ENCODE measurements at places on chromosomes 1 and 21.

- DNase-seq = no peak
Measured at GRCh38 chr1:2271841-2272655, 43.9 kb downstream of the SKI start.

DNA sequence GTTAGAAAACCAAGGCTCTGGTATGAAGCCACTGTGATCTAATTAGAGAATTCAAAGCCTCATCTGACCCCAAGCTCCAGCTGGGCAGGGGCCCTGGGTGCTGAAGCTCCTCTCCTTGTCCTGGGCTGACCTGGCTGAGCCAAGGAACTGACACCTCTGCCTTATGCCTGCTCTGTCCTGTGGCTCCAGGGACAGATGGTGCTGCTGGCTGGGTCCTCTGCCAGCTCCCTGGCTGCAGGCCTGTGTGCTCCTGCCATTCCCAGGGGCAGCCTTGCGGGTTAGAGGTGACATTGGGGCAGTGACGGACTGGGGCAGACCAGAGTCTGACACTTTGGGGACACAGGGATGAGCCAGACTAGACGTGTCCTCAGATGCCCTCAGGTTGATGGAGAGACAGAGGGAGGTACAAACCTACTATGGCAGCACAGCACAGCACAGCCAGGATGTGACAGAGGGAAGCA, 11.8 kb downstream of the ACOT11 start:
- no peak for DNase-seq

DNA sequence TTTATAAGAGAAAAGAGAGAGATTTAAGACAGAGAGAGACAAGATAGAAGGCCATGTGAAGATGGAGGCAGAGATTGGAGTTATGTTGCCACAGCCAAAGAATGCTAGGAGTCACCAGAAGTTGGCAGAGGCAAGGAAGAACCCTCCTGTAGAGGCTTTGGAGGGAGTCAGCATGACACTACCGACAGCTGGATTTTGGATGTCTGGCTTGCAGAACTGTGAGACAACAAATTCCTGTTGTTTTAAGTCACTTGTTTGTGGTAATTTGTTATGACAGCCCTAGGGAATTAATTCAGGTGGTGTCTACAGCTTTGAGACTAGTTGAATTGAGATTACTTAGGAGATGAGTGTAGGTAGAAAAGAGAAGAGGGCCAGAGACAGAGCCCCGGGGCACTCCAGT, 158.5 kb downstream of the DNM3 start:
- DNase-seq = no peak

- no peak for DNase-seq
Measured at GRCh38 chr1:112701227-112702066, 5.5 kb downstream of the RHOC start.

GRCh38 chr1:115237023-115237422, 101.0 kb downstream of the NGF start:
- DNase-seq = no peak

- no peak for DNase-seq
Measured at GRCh38 chr1:56363007-56363770, 216.2 kb downstream of the PLPP3 start.

GRCh38 chr1:181104042-181104789, 15.7 kb downstream of the IER5 start:
- no peak for DNase-seq

- no peak for DNase-seq
Measured at GRCh38 chr21:29712818-29713217, 227.0 kb downstream of the GRIK1 start.

DNA sequence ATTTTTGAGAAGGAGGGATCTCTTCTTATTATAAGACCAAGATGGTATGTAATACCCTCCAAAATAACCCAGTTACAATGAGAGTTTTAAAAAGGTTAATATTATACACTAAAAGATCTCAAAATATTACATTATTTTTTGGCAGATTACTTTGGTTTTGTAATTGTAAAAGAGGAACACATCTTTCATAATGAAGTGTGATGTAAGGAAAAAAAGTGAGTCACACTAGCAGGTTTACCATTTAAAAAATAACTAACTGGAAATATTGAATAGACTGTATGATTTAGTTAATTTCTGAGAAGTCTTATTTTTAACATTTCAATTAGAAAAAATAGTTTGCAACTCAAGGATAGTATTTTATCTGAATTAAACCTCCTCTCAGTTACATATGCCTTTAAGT, 1.1 kb downstream of the F5 start:
- no peak for DNase-seq

GRCh38 chr1:34547046-34547674, 207.7 kb upstream of the GJB5 start:
- no peak for DNase-seq

- no peak for DNase-seq
Measured at GRCh38 chr1:161730050-161730564, 8.8 kb downstream of the FCRLB start.

DNA sequence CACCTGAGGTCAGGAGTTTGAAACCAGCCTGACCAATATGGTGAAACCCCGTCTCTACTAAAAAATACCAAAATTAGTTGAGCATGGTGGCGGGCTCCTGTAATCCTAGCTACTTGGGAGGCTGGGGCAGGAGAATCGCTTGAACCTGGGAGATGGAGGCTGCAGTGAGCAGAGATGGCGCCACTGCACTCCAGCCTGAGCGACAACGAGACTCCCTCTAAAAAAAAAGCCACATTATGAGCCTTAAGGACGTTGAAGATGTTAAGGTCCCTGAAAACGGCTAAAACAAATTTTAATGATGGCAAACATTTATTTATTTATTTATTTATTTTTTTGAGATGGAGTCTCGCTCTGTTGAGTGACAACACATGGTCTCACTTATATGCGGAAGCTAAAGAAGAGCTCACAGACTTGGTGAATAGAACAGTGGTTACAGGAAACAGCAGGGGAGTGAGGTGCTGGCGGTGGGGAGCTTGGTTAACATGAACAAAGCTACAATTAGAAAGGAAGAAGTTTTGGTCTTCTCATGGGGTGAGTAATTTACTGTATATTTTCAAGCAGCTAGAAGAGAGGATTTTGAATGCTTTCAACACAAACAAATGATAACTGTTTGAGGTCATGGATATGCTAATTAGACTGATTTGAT, 47.1 kb downstream of the TCP10L start:
- no peak for DNase-seq

GRCh38 chr1:18481190-18481920, 625 bp downstream of the KLHDC7A start:
- no peak for DNase-seq

DNA sequence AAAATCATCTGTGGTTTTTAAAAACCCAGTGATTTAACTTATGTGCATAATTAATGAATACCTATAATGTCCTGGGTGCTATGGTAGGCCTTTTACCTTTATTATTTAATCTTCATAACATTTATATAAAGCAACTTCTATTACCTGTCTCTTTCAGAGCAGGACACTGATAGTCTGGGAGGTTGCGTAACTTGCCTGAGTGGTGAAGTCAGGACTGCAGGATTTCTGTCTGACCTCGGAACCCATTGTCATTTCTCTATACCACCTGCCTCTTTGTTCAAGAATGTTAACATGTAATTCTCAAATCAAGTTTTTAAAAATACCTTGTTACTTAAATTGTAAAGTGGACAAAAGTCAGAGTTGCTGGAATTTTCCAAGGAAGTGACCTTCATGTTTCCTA, 41.0 kb upstream of the BACH1 start:
- DNase-seq = no peak

- DNase-seq = no peak
Measured at GRCh38 chr1:165737196-165737595, 31.5 kb downstream of the TMCO1 start.

DNA sequence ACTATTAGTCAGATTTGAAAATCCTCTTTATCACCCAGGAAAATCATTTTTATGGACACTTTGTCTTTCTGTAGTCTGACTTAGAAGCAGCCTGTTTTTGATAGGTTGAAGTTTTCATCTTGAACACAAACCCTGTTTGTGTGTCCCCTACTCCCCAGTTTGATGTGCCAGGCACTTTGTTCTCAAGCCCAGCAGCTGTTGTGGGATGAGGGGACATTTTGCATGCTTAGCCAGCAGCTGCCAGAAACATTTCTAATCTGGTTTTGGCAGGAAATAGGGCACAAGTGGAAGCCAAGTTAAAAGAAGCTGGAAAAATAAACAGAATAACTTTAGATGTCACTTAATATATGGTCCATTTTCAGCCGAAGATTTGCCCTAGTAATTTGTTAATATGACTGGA, 29.9 kb downstream of the ACTN2 start:
- DNase-seq = no peak

GRCh38 chr1:178101654-178102053, 7.8 kb downstream of the RASAL2 start:
- DNase-seq = no peak

DNA sequence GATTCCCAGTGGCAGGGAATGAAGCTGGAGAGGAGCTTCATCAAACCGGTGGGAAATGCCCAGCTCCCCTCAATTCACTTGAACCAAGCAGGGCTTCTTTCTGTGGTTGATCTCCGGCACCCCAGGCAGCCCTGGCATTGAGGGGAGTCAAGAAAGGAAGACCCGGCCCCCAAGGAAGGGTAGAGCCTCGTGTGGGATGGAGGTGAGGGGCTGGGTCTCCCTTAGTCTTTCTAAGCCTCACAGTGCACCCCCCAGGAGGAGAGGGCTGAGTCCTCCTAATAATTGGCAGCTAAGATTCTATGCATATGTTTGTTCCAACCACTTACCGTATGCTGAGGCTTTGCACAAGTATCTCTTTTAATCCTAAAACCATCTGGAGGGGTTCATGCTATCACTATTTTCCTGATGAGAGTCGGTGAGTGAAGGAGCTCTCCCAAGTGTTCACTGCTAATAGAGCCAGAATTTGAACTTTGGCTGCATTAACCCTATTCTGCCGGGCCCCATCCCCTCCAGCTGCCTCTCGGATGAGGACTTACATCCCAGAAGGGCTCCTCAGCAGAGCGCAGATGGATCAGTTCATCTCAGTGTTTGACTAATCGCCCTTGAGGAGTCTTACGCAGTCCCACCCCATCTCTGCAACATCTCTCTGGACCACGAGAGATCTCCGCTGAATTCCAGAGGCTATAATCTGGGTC, 33.1 kb upstream of the TMEM51 start:
- no peak for DNase-seq

DNA sequence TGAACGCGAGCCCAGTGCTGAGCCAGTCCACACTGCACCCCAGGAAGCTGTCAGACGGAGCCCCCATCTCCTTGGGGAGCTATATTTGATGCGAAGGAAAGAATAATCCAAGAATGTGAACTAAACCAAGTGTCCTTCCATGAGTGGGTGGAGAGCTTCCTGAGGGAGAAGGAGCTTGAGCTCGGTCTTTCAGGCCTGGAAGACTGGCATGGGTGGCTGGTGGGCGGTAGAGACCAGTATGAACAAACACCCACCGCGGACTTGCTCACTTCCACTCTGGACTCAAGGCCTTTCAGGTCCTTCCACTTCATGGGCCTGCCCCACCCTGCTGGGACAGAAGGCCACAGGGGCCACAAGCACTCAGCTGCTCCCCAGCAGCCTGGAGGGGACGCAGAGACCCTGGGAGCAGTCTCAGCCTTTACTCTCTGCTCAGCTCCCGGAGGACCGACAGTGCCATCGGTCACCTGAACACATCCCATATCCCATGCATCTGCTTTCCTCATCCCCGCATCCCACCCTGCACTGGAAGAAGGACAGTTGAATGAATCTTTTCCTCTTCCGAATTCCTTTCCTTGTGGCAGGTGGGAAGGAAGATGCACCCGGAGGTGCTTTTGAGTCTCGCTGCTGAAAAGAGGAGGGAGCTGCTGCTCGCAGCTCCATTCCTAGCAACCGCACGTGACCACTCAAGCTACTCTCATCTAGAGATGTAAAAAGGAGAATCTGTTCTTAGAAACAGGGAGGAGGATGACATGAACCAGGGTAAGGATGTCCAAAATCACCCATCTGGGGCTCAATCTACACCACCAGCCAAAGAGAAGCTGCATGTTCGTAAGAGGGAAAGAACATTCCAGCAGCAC, 92.3 kb downstream of the PGBD5 start:
- DNase-seq = no peak

- peak; percentile 91 for DNase-seq
Measured at GRCh38 chr1:151254217-151255213, at the start of gene PSMD4. Gene PSMD4 (plus strand): TSS chr1:151254734. CDS start chr1:151254783, 49 bp downstream.

GRCh38 chr1:214058076-214058475, 70.3 kb downstream of the PROX1 start:
- DNase-seq = no peak

GRCh38 chr1:228071839-228072657, 10.5 kb upstream of the ARF1 start:
- no peak for DNase-seq

Measured in type B pancreatic cell (in vitro differentiated cells).